ENCODE measurements at places on chromosomes 16 and 17.

- no peak for DNase-seq
Measured at GRCh38 chr17:60901806-60902205, 224.2 kb downstream of the BCAS3 start.

DNA sequence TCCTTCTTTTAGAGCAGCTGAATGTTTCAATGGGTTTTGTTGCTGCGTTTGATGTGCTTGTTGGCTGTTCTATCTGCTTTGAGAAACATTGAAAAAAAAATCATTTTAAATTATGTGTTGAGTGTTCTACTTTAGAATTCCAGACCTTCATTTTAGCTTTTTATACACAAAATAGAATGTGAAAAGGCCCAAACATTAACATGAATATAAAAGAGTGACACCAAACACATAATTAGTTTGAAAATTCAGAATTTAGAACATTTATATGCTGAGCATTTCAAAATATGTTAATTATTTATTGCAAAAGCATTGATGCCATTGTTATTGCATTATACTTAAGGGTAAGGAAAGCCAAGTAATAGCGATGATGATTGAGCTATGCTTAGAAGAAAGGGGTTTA, 2.9 kb downstream of the NFAT5 start:
- no peak for DNase-seq

DNA sequence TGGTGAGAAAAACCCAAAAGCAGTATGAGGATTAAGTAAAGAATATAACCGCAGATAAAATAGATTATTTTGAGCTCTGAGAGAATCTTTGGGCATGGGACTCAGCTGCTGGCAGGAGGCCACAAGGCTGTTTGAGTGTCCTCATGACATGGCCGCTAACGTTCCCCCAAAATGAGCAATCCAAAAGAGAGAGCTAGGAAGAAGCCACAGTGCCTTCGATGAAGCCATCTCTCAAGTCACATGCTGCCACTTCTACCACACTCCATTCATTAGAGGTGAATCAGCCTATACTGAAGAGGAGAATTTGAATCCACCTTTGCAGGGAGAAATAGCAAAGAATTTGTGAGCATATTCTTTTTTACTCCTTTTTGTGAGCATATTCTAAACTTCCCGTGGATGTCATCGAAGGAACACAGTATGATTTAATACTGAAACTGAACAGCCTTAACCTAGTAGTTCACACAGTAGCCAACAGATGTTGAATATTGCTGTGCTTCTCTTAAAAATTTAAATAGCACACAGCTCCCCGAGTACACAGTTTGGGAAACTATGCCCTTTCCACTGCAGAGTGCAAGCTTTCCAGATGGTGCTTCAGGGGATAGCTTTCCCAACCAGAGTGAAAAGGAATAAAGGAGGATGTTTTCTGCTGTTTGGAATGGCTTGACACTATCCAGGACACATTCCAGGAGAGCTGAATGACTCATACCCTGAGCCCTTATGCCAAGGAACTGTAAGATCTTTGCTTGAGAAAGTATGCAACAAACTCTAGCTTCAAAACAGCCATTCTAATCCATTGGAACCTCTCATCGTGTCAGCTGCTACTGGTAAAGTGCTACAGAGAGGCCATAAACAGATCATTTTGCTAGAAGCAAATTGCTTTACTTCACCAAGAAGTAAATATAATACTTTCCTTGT, 33.9 kb downstream of the ANKFY1 start:
- no peak for DNase-seq

DNA sequence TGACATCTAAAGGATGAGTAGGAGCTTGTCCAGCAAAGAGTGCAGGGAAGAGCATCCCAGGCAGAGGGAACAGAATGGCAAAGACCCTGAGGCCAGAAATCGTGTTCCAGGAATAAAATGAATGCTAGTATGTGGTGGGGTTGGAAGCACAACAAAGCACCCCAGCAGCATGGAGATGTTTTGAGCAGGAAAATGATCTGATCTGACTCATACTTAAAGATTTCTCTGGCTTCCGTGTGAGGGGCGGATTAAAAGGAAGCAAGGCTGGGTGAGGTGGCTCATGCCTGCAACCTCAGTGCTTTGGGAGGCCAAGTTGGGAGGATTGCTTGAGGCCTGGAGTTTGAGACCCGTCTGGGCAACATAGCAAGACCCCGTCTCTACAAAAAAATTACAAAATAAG, 2.3 kb downstream of the SLC5A11 start:
- DNase-seq: peak; percentile 65

GRCh38 chr16:12498077-12498476, 305.6 kb downstream of the CPPED1 start:
- DNase-seq: no peak

GRCh38 chr17:39629898-39630297, 3.1 kb downstream of the PPP1R1B start:
- DNase-seq: peak; percentile 81

GRCh38 chr16:84641643-84642358, 6.5 kb upstream of the KLHL36 start:
- no peak for DNase-seq

GRCh38 chr16:53922807-53923571, 219.0 kb downstream of the FTO start:
- no peak for DNase-seq

DNA sequence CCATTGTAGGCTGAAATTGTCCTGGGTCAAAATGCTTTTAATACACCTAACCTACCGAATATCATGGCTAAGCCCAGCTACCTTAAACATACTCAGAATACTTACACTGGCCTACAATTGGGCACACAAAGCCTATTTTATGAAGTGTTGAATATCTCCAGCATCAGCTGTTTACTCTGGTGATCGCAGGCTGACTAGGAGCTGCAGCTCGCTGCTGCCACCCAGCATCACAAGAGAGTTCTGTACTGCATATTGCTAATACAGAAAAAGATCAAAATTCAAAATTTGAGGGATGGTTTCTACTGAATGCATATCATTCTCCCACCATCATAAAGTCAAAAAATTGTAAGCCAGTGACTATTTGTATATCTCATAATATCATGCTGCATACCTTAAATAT, 55.3 kb downstream of the ULK2 start:
- DNase-seq: no peak

DNA sequence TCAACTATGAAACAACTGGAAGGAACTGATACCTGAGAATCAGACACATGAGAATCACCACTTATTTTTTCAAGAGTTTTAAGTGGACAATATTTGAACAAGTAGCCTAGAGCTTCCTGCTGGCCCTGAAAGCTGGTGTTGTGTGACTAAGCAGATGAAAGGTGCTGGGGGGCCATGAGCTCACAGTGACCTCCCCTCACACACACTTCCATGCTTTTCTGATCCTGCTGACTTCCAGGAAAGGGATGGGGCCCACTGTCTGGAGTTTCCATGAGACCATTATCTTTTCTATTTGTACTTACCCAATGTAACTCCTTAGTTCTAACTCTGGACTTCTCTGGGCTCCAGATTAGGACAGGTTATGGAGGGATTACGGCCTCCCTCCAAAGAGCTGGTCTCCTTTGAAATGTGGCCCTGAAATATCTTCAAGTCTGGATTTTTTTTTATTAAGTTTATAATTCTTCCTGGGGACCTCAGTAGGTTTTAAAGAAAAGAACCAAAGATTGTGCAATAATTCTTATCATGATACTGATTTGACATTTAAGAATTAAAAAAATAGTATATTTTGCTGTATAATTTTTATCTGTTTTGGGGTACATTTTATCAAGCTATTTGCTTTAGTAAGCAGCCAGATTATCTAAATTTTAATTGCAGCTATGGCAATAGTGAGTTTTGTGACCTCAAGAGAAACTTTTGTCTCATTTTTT, 4.9 kb downstream of the CAPNS2 start:
- DNase-seq: no peak

- no peak for DNase-seq
Measured at GRCh38 chr17:47013341-47013740, 34.3 kb upstream of the RPRML start.

- DNase-seq: peak; percentile 12
Measured at GRCh38 chr16:73170612-73171038, 122.7 kb upstream of the ZFHX3 start.

DNA sequence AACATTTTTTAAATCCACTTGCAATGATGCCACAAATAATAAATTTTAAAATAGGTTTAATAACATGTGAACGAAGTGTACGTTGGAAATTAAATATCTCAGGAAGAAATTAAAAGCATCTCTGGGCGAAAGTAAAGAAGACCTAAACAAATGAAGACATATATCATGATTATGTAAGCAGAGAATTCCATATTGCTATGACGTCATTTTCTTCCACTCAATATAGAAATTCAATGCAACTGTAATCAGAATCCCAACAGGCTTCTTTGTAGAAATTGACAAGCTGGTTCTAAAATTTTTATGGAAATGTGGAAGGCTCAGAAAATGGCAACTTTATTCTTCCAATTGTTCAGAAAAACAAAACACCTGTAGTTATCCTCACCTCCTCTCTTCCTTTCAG, 33.8 kb upstream of the RBFOX3 start:
- no peak for DNase-seq

- peak; percentile 89 for DNase-seq
Measured at GRCh38 chr16:9159839-9160550, 68.6 kb downstream of the HAPSTR1 start.

GRCh38 chr17:83171661-83172060, 92.3 kb downstream of the METRNL start:
- DNase-seq: no peak

- DNase-seq: no peak
Measured at GRCh38 chr17:4560421-4560820, at the start of gene GGT6. GGT6 (minus strand) TSS chr17:4560577; CDS start chr17:4560521, 56 bp downstream.

GRCh38 chr17:66549731-66550207, 247.4 kb downstream of the PRKCA start:
- DNase-seq: no peak

- DNase-seq: no peak
Measured at GRCh38 chr16:58062821-58063220, 37.3 kb downstream of the MMP15 start.

DNA sequence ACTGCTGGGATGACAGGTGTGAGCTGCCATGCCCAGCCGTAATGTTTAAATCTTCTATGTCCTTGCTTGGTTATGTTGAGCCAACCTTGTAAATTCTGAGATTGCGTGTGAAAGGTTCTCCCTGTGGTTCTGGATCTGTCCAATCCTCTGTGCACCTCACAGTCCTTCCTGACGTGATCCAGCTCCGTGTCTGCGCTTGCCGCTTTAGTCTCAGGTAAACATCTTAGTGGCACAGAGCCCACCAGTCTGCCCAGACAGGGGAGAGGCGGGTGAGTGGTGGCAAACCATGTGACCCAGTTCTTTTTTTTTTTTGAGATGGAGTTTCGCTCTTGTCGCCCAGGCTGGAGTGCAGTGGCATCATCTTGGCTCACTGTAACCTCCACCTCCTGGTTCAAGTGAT, 13.9 kb downstream of the SLC25A10 start:
- no peak for DNase-seq

GRCh38 chr16:26643519-26643918, 423.2 kb upstream of the C16orf82 start:
- no peak for DNase-seq

- DNase-seq: no peak
Measured at GRCh38 chr16:76311260-76311659, 34.1 kb downstream of the CNTNAP4 start.

GRCh38 chr16:85846461-85846860, 47.0 kb downstream of the COX4I1 start:
- no peak for DNase-seq

- no peak for DNase-seq
Measured at GRCh38 chr16:8581831-8582580, 8.3 kb downstream of the TMEM114 start.

- DNase-seq: no peak
Measured at GRCh38 chr17:69093279-69093789, 32.6 kb upstream of the ABCA9 start.

- no peak for DNase-seq
Measured at GRCh38 chr16:86818671-86819532, 240.6 kb downstream of the FOXL1 start.

DNA sequence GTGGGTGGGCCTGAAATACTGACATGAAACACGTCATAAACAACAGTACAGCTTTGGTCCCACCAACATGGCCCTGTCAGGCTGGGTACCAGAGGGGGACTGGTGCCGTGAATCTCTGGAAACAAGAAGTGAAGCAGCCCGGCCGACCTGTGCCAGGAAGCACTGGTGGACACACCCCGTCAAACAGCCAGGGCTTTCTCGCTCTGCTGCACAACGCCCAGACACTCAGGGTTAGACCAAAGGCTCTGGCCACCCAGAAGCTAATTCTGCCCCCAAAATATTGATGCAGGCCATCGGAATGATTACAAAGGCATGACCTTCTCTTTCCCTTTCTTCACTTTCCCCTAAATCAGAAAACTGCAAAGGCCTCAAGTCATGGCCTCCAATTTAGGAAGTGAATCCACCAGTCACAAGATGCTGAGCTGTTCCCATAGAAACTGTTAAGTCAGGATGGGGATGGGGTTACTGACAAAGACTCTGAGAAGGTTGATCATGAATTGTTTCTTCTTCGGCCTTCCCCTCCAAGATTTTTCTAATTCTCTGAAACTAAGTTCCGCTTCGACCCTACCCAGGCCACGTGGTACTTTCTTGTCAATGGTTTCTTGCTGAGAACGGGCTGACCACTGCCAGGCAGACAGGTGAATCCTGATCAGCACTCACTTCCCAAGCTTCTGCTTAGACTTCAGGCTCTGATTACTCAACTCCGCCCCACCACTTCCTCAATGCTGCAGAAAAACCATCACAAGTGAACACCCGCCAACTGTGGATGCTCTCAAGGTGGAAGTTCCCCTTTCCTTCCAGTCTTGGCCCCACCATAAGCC, 6.7 kb downstream of the PITPNA start:
- DNase-seq: no peak

GRCh38 chr17:57976594-57976993, 11.5 kb downstream of the VEZF1 start:
- DNase-seq: no peak

GRCh38 chr16:55645986-55646385, 9.8 kb upstream of the SLC6A2 start:
- no peak for DNase-seq

DNA sequence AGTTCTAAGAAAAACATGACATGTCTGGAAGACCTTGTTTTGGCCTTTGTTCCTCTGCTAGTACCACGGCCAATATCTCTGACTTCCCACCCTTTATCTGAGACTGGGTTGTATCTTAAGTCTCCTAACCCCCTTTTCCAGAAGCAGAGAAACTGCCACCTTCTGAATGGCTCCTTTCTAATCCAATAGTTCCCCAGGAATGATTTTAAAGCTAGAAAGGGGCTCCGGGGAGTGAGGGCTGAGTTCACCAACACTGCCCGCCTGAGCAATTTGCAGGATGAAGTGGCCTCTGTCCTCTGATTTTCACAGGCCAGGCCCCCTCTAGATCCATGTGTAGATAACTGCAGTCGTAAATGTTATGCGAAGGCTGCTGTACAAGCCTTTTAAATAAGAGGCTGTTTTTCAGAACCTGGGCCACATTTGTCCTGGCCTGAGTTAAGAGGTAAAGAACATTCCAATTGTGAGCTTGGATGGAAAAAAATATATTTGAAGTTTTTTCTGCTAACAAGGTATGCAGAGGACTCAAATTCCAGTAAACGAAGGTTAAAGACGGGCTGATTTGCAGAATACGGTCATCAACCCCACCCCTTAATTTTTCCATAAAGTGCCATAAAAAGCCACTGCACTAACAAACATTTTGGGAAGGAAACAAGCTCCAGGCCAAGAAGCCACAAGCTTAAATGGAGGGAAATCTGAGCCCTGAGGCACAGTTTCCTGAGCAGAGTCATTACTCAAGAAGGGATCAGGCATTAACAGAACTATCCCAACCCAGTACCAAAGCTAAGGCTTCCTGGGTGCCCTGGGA, 117.0 kb upstream of the MAF start:
- no peak for DNase-seq

- DNase-seq: no peak
Measured at GRCh38 chr17:16662936-16663335, 9.3 kb upstream of the ZNF624 start.

- DNase-seq: no peak
Measured at GRCh38 chr16:47644661-47645060, 183.5 kb downstream of the PHKB start.

GRCh38 chr17:63492940-63493339, 16.1 kb downstream of the ACE start:
- no peak for DNase-seq
